ENCODE measurements at places on chromosomes 5 and 9.

GRCh38 chr9:85599540-85600105 is 142.1 kb downstream of the AGTPBP1 start:
- DNase-seq = no peak

DNA sequence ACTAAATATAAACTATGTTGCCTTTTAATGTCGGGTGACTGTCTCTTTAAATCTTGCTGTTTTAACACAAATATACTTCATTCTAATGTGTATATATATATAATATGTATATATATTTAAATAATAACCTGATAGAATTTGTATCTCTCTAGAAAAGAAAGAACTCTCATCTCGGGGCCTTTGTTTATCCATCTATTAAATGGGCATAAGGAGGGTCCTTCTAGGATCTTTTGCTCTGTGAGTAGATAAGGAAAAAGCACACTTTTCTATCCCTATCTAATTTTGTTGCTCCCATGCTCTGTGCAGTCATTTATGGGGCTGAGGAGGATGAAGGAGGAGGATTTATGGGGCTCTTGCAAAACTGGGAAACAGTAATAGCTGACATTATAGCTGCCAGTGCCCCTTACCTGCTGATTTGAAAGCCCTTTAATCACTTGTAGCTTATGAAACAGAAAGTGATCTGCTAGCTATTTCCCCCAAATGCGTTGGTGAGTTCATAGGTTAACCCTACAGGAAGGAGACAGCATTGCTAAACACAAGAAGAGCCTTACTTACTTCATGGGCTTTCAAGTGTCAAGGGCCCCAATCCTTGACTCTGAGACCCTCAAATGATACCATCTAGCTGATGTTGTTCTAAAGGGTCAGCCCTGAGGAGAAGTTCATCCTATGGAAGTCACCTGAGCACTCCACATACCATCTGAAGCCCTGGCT is 5.8 kb upstream of the PPARGC1B start:
- DNase-seq = no peak

DNA sequence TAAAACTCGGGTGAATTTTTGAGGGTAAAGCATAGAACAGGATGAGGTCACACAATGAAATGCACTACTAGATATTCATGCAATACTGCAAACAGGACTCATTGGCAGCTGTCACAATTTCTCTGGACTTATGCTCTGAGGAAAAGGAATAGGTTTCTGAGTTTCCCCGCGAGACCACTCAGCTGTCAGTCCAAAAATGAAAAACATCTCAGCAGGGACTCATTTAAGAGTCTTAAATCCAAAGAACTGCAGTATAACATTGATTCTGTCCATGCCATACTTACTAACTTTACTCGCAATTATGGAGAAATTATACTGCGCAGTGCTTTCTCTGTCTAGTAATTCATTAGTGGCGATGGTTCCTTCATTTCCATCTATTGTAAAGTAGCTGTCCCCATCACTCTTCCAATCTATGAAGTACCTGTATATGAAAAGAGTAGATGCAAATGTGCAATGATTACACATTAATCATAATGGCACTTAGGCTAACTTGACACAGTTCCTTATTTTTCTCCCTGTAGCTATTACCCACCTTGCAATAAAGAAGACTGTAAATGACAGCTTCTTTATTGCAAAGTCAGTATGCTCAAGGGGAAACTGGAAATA is 1070.0 kb downstream of the CDH12 start:
- DNase-seq = no peak

- DNase-seq = no peak
These were observed 25.6 kb downstream of the USP20 start for GRCh38 chr9:129860653-129861446.

GRCh38 chr9:25889661-25890060 is 211.4 kb upstream of the TUSC1 start:
- DNase-seq = no peak

GRCh38 chr9:38313421-38313820 is 79.1 kb upstream of the ALDH1B1 start:
- no peak for DNase-seq

GRCh38 chr5:108728566-108729241 is 19.0 kb upstream of the FER start:
- DNase-seq = no peak

Measured in activated gamma-delta T cell (primary cell).